K562 (cell line): ENCODE measurements at places on chromosomes 3 and 15. TPM values are rescaled to one million over a fixed set of nuclear protein-coding genes. Genes with fewer than 3 reads are reported as not detected.

The ZMAT3 gene
- 1.8 and 2.6 TPM in 2 replicates for polyA plus RNA-seq

- H3K4me1 ChIP-seq, result peaks cover 12% of the 10 kb centered on the region; the same call in 1 of the 3 replicates
These were observed 11.2 kb upstream of the SHC4 start for GRCh38 chr15:48974882-48975281.

DNA sequence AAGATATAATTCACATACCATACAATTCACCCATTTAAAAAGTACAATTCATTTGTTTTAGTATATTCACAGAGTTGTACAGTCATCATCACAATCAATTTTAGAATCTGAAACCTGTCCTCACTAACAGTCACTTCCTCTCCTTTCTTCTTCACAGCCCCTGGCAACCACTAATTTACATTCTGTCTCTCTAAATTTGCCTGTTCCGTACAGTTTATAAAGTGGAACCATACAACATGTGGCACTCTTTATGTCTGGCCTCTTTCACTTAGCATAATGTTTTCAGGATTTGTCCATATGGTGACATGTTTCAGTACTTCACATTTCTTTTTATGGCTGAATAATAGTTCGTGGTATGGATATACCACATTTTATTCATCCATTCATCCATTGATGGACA is 22.7 kb downstream of the ERICH6 start:
- no peaks in the 10 kb centered on the region for H3K36me3 ChIP-seq
- DNase-seq, result no peak
- H3K27me3 ChIP-seq, result no peaks in the 10 kb centered on the region
- H3K4me3 ChIP-seq, result no peak overlapping the region
- H3K27ac ChIP-seq, result no peak overlapping the region

The ZPLD1 gene
- polyA plus RNA-seq, result 0.04 TPM in 1 of 2 replicates, not detected in the other

DNA sequence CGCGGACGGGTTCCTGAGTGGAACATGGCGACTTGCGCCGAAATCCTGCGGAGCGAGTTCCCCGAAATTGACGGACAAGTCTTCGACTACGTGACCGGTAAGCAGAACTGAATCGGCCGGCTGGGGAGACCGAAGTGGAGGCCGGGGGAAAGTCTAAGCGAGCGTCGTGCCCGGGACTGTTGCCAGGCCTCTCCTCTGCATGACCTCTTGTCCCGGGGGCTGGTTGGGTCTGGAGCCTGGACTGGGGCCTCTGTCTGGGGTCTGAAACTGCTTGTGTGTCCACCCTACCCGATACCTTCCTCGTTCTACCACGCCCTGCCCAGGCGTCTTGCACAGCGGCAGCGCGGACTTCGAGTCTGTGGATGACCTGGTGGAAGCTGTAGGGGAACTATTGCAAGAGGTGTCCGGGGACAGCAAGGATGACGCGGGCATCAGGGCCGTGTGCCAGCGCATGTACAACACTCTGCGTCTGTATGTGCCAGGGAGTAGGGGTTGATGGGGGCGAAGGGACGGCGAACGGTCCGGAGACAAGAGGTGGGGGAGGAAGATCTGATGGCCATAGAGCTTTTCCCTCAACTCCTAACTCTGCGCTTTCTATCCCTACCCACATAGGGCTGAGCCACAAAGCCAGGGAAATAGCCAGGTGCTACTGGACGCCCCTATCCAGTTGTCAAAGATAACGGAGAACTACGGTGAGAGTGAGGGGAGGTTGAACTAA is at the start of gene ABCF3:
TSS of gene ABCF3 (plus strand) at position 16 of the 718 bp plus-strand sequence. CDS start at position 25, 9 bp downstream.
- peaks cover 83% of the 10 kb centered on the region for H3K36me3 ChIP-seq
- peak within 1 kb of the TSS; percentile 93 for H3K27ac ChIP-seq
- no peak for DNase-seq
- H3K27me3 ChIP-seq, result no peaks in the 10 kb centered on the region
- H3K4me1 ChIP-seq, result peaks cover 17% of the 10 kb centered on the region

DNA sequence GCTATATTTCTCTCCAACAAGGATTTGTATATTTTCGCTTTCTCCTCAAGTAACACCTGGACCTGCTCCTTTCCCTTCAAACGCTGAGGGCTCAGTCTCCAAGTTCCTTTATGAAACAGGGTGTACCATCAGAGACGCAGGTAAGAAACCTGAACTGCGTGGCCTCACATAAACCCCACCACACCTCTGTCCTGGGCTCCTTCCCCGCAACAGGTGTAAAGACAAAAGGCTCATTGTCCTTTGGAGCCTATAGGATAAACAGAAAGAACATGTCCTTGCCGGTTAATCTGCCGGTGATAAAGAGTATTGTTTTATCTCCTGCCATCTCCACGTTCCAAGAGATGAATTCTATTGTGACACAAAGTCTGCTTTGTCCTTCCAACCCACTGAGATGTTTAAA is 111.8 kb upstream of the ADAMTS9 start:
- H3K27ac ChIP-seq, result no peak overlapping the region
- no peak for DNase-seq
- no peaks in the 10 kb centered on the region for H3K36me3 ChIP-seq
- H3K27me3 ChIP-seq, result peaks cover 3% of the 10 kb centered on the region; the same call in 1 of the 3 replicates
- H3K4me3 ChIP-seq, result no peak overlapping the region

The TPRA1 gene
- 16.7 and 19.5 TPM in 2 replicates for polyA plus RNA-seq

DNA sequence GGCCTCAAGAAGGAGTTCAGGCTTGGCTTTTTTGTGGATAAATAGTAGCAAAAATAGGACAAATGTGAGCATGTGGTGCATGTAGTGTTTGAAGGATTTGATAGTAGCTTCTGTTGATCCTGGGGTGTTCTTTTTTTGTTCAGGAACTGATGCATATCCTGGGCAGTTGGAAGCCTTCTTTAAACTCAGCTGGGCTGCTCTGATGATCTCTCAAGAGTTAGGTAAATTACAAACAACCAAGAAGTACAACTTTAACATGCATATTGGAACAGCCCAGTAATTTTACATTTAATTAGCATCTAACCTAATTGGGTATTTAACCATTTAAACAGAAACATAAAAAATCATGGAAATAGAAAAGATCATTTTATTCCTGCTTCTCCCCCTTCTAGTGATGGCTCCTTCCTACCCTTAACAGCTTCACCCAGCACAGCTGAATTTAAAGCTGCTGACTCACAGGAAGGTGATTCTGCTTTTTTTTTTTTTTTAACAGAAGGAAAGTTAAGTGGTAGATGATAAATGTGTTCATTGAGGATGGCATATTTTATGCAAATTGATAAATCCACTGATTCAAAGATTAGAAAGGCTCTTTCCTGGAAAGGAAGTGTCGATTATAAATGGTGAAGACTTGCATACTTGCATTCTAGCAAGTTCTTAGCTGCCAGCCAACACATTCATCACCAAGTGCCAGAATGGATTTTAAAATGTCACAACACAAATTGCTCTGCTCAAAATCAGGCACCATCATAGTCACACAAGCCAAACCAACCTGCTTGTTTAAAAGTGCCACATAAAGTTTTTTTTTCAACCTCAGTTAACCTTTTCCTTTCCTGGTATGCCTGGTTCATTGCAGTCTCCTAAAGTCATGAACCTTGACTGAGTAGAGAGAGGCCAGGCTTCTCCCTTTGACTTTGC is 20.0 kb downstream of the SLC35G2 start:
- H3K4me3 ChIP-seq, result no peak overlapping the region
- H3K27me3 ChIP-seq, result no peaks in the 10 kb centered on the region
- peaks cover 16% of the 10 kb centered on the region; the same call in 1 of the 3 replicates for H3K36me3 ChIP-seq
- DNase-seq, result peak; percentile 26
- H3K4me1 ChIP-seq, result peaks cover 25% of the 10 kb centered on the region

DNA sequence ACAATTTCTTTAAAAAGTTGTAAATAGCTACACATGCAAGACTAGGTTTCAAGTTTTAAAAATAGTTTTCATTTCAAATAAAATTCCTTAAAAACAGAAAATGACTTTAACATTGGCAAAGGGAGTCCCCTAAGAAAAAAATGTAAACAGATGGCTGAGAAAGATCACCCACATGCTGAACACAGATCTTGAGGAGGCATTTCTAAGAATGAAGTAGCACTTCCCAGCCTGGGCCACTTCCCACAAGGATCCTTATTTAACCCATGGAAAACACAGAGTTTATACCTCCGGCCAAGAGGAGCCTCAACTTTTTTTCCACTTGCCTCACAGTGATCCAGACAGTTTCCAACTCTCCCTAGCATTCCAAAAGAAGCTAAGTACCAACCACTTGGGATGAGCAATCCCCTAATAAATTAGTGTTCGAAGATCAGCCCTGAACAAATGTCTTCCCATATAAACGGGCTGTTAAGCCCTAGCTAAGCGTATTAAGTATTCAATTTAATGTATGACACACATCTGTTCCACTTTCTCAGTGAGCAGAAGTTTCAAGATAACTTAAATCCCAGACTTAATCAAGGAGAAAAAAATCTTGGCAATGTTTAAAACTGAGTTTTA is 61.4 kb downstream of the GADL1 start:
- no peaks in the 10 kb centered on the region for H3K27me3 ChIP-seq
- no peak overlapping the region for H3K4me3 ChIP-seq
- H3K36me3 ChIP-seq, result no peaks in the 10 kb centered on the region
- H3K27ac ChIP-seq, result no peak overlapping the region

GRCh38 chr3:53132347-53132746 is 2.1 kb upstream of the RFT1 start:
- H3K4me1 ChIP-seq, result peaks cover 11% of the 10 kb centered on the region; the same call in 1 of the 2 replicates
- no peaks in the 10 kb centered on the region for H3K27me3 ChIP-seq
- H3K36me3 ChIP-seq, result no peaks in the 10 kb centered on the region
- H3K4me3 ChIP-seq, result no peak overlapping the region
- DNase-seq, result no peak

- H3K27ac ChIP-seq, result no peak overlapping the region
- H3K36me3 ChIP-seq, result 0 out of 3 replicates have a peak, but pooled peaks cover 7% of the 10 kb centered on the region
- H3K4me3 ChIP-seq, result no peak overlapping the region
- DNase-seq, result no peak
- H3K27me3 ChIP-seq, result no peaks in the 10 kb centered on the region
These were observed 58.9 kb downstream of the RAB7A start for GRCh38 chr3:128784843-128785242.

DNA sequence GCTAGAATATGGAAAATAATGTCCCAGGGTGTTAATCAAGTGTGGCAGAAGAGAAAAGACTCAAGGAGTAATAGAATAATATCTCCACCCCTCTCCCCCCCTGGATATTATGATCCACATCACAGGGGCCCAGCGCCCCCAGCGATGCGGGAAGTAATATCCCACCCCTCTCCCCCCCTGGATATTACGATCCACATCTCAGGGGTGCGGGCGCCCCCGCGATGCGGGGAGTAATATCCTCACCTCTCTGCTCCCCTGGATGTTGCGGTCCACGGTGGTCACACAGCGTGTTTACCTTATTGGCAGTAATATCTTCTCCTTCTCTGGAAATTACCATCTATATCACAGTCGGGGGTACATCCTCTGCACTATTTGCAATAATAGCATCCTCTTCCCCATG is 97.1 kb upstream of the OSBPL11 start:
- H3K27me3 ChIP-seq, result no peaks in the 10 kb centered on the region
- no peak for DNase-seq
- no peak overlapping the region for H3K27ac ChIP-seq
- H3K36me3 ChIP-seq, result no peaks in the 10 kb centered on the region
- no peak overlapping the region for H3K4me3 ChIP-seq
- H3K4me1 ChIP-seq, result no peaks in the 10 kb centered on the region

The NPAP1 gene
- polyA plus RNA-seq, result not detected in 2 replicates

The FETUB gene
- not detected in 2 replicates for polyA plus RNA-seq

- H3K36me3 ChIP-seq, result peaks cover 42% of the 10 kb centered on the region; the same call in 2 of the 3 replicates
- no peaks in the 10 kb centered on the region for H3K27me3 ChIP-seq
- no peak overlapping the region for H3K4me3 ChIP-seq
- DNase-seq, result peak; percentile 85
- peaks cover 48% of the 10 kb centered on the region for H3K4me1 ChIP-seq
These were observed 8.1 kb downstream of the FAM131A start for GRCh38 chr3:184345317-184346144.

DNA sequence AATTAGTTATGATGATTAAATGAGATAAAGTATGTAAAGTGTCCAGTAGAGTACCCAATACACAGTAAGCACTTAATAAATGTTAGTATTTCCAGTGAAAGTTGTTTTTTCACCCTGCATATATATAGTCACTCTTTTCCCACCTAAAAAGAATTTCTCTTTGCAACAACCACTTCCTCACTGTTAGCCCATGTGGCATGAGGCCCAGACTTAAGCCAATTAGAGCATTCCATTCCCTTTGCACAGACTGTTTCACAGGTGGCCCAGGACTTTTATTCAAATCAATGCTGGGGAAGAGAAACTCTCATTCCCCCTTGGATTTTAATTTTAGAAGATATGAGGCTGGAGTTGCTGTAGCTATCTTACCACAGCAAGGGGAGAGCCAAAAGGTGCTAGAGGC is 3.7 kb downstream of the IFT80 start:
- peak; percentile 26 for DNase-seq
- H3K4me1 ChIP-seq, result peaks cover 33% of the 10 kb centered on the region
- H3K4me3 ChIP-seq, result no peak overlapping the region
- H3K27me3 ChIP-seq, result no peaks in the 10 kb centered on the region
- peak overlapping the region; percentile 41 for H3K27ac ChIP-seq
- no peaks in the 10 kb centered on the region; the same call in 2 of the 3 replicates for H3K36me3 ChIP-seq

DNA sequence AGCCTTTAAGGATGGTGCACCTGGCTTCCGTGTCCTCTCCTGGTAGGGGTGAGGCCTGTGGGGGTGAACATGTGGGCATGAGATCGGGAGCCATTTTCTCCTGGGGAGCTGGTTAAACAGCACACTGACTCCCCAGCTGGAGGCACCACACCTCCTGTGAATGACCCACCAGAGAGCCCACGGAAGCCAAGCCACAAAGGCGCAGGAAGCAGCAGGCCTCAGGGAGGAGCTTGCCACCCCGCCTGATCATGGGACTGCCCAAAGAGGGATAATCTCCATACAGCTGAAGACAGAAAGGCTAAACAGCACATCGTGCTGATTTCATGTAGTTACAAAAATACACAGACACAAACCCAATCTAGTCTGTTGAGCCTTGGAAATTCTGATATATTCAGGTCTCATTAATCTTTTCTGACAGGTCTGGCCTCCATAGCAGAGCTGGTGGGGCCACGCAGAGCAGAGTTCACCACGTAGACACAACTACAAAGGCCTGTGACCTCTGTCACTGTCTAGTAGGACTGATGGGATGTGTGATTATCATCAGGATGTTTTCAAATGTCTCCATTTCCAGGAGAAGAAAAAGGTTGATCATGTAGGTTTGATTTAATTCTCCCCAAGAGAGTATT is 75.2 kb downstream of the DUT start:
- H3K4me1 ChIP-seq, result no peaks in the 10 kb centered on the region; the same call in 1 of the 2 replicates
- DNase-seq, result no peak
- no peak overlapping the region for H3K27ac ChIP-seq
- no peaks in the 10 kb centered on the region for H3K36me3 ChIP-seq
- no peak overlapping the region for H3K4me3 ChIP-seq
- peaks cover 6% of the 10 kb centered on the region; the same call in 1 of the 3 replicates for H3K27me3 ChIP-seq

The IL17RB gene
- 2.7 and 2.8 TPM in 2 replicates for polyA plus RNA-seq
